Mesenchymal stem cell (in vitro differentiated cells and primary cell): ENCODE measurements at places on chromosomes 13 and 19.
A peak's percentile ranks its signal among the peaks of the same experiment; 100 is the strongest.

DNA sequence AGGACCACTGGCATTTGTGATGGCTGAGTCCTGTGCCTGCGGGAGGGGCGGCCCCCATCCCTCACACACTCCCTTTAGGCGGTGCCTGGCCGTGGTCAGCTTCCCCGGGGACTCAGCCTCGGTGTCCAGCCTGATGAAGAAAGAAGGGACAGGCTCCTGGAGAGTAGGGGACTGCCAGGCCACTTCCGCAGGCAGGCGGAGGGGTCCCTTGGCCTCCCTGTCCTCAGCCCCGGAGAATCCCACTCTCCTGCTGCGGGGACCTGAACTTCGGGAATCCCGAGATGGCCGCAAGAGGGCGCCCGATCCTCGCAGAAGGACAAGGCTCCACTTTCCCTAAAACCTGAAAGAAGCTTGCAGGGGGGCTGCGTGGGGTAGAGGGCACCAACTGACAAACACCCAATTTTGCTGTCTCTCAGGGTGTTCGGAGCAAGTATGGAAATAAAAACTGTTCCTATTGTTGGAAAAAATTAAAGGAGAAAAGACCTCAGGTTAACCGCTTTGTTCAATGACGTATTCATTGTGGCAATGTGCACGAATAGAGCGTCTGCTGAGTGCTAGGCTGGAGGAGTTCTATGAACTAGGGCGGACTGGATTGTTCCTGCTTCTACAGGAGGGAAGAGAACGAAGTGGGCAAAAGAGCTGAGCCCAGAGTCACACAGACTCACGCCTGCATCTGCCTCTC, 297.3 kb downstream of the ZNF536 start:
- no peaks in the 10 kb centered on the region for H3K36me3 ChIP-seq
- no peak overlapping the region for H3K4me3 ChIP-seq
- no peaks in the 10 kb centered on the region for H3K4me1 ChIP-seq

GRCh38 chr13:100491164-100491842, 97.3 kb downstream of the GGACT start:
- peaks cover 10% of the 10 kb centered on the region for H3K36me3 ChIP-seq
- DNase-seq, result peak; percentile 72
- H3K27me3 ChIP-seq, result no peaks in the 10 kb centered on the region

DNA sequence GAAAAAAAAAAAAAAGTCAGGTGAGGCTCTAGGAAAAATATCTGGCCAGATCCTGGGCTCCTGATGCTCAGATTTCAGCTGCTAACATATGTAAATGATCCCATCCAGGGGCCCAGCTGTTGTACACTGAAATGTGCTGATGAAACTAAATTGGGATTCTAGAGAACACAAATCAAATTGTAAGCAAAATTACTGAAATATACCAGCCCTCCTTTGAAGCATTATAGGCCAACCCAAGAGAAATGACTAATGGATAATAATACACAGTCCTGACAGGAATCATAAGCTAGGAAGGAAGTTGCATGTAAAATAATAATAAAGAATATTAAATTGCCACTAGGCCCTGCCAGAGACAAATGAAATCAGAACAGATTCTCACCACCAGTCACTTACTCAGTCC, 17.8 kb downstream of the KCTD12 start:
- H3K4me3 ChIP-seq, result no peak overlapping the region
- DNase-seq, result no peak
- H3K4me1 ChIP-seq, result no peaks in the 10 kb centered on the region
- H3K27ac ChIP-seq, result no peak overlapping the region
- H3K27me3 ChIP-seq, result no peaks in the 10 kb centered on the region

- H3K4me3 ChIP-seq, result no peak overlapping the region
- no peaks in the 10 kb centered on the region for H3K27me3 ChIP-seq
- no peak for DNase-seq
- H3K36me3 ChIP-seq, result peaks cover 7% of the 10 kb centered on the region
- H3K4me1 ChIP-seq, result peaks cover 8% of the 10 kb centered on the region
Observed at GRCh38 chr13:27128825-27129627, 42.6 kb downstream of the USP12 start.

GRCh38 chr13:80001510-80001842, 339.4 kb downstream of the SPRY2 start:
- no peaks in the 10 kb centered on the region for H3K36me3 ChIP-seq
- no peak for DNase-seq
- H3K27ac ChIP-seq, result no peak overlapping the region
- H3K4me3 ChIP-seq, result no peak overlapping the region
- no peaks in the 10 kb centered on the region for H3K27me3 ChIP-seq

DNA sequence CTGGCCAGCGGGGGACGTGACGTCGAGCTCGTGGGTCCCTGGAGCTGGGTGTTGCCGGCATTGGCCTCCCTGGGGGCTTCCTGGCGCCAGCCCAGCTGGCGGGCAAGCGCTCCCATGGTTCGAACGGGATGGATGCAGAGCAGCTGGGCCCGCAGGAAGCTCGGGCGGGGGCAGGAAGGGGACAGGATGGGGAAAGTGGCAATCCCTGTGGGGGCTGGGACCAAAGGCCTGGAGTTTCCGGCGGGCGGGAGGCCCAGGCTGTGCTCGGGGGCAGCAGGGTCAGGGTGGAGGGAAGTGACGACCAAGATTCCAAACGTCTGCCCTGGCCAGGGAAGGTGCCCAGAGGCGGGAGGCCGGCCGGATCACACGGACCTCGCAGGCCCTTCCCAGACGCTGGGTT, 19.3 kb downstream of the PALM start:
- H3K27ac ChIP-seq, result no peak overlapping the region
- H3K27me3 ChIP-seq, result no peaks in the 10 kb centered on the region
- H3K4me1 ChIP-seq, result peaks cover 3% of the 10 kb centered on the region
- H3K36me3 ChIP-seq, result peaks cover 7% of the 10 kb centered on the region

GRCh38 chr13:47004540-47004939, 107.7 kb upstream of the HTR2A start:
- H3K4me1 ChIP-seq, result no peaks in the 10 kb centered on the region
- H3K4me3 ChIP-seq, result no peak overlapping the region
- DNase-seq, result no peak
- no peaks in the 10 kb centered on the region for H3K27me3 ChIP-seq
- H3K36me3 ChIP-seq, result no peaks in the 10 kb centered on the region

- H3K4me3 ChIP-seq, result no peak overlapping the region
- H3K4me1 ChIP-seq, result peaks cover 1% of the 10 kb centered on the region
- H3K27me3 ChIP-seq, result no peaks in the 10 kb centered on the region
- H3K27ac ChIP-seq, result no peak overlapping the region
Observed at GRCh38 chr13:20666948-20667347, 36.6 kb upstream of the IL17D start.

DNA sequence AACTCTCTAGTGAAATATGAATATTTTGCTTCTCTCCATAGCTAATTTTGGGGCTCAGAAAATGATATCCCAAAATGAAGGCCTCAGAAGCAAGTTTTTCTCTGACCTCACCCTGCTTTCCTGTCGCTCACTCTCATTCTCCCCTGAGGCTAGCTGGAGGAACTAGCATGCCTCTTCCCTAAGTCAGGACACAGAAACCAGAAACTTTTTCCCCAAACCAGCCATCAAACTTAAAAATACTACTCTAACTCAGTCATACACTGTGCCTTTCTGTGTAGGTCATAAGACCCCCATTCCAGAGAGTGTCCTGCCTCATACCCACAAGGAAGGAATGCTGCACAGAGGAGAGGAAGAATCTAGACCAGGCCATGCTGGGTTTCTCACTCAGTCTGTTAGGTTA, 329.6 kb downstream of the PCDH20 start:
- no peak overlapping the region for H3K27ac ChIP-seq
- no peaks in the 10 kb centered on the region for H3K27me3 ChIP-seq
- DNase-seq, result no peak
- H3K36me3 ChIP-seq, result no peaks in the 10 kb centered on the region
- no peaks in the 10 kb centered on the region for H3K4me1 ChIP-seq

GRCh38 chr13:72853000-72853399, 71.1 kb downstream of the PIBF1 start:
- H3K27ac ChIP-seq, result no peak overlapping the region
- H3K4me1 ChIP-seq, result no peaks in the 10 kb centered on the region

DNA sequence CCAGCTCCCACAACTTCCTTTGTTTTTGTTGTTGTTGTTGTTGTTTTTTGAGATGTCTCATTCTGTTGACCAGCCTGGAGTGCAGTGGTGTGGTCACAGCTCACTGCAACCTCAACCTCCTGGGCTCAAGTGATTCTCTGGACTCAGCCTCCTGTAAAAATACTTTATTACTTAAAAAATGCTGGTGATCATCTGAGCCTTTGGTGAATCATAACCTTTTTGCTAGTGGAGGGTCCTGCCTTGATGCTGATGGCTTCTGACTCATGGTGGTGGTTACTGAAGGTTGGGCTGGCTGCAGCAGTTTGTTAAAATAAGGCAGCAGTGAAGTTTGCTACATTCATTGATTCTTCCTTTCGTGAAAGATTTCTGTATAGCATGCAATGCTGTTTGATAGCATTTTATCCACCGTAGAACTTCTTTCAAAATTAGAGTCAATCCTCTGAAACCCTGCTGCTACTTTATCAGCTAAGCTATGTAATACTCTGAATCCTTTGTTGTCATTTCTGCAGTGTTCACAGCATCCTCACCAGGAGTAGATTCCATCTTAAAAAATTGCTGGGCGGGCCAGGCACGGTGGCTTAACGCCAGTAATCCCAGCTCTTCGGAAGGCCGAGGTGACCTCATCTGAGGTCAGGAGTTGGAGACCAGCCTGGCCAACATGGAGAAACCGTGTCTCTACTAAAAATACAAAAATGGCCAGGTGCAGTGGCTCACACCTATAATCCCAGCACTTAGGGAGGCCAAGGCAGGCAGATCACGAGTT, 18.0 kb downstream of the ARHGAP35 start:
- peak overlapping the region; percentile 80 for H3K27ac ChIP-seq
- H3K4me1 ChIP-seq, result peaks cover 18% of the 10 kb centered on the region
- peak; percentile 87 for DNase-seq
- H3K36me3 ChIP-seq, result peaks cover 7% of the 10 kb centered on the region

- no peak overlapping the region for H3K27ac ChIP-seq
- H3K27me3 ChIP-seq, result no peaks in the 10 kb centered on the region
- H3K4me3 ChIP-seq, result no peak overlapping the region
- DNase-seq, result no peak
Observed at GRCh38 chr13:67355812-67356476, 125.8 kb upstream of the PCDH9 start.

GRCh38 chr19:38411041-38411712, 8.3 kb downstream of the FAM98C start:
- H3K27me3 ChIP-seq, result peaks cover 14% of the 10 kb centered on the region
- DNase-seq, result no peak
- H3K4me1 ChIP-seq, result peaks cover 4% of the 10 kb centered on the region
- no peak overlapping the region for H3K27ac ChIP-seq

GRCh38 chr19:16325161-16325527, 518 bp downstream of the KLF2 start:
- H3K4me3 ChIP-seq, result peak overlapping the region; percentile 77
- H3K4me1 ChIP-seq, result peaks cover 27% of the 10 kb centered on the region
- no peaks in the 10 kb centered on the region for H3K27me3 ChIP-seq
- no peak overlapping the region for H3K27ac ChIP-seq
- peak; percentile 35 for DNase-seq
- peaks cover 5% of the 10 kb centered on the region for H3K36me3 ChIP-seq

DNA sequence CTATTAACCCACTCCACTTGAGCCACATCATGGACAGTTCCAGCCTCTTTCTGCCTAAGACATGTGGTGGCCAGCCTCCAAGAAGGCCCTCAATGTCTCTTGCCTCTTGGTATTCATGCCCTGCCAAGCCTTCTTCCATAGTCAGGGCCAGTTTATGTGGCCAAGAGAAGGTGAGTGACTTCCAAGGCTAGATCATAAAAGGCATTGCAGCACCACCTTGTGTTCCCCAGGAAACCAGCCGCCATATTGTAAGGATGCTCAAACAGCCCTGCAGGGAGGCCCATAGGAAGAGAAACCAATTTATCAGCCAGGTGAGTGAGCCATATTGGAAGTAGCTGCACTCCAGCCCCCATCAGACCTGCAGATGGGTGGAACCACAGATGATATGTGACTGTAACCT, 12.3 kb upstream of the DNMT1 start:
- no peak overlapping the region for H3K4me3 ChIP-seq
- DNase-seq, result no peak
- H3K27me3 ChIP-seq, result no peaks in the 10 kb centered on the region

- peaks cover 15% of the 10 kb centered on the region for H3K4me1 ChIP-seq
- no peak overlapping the region for H3K27ac ChIP-seq
- peaks cover 7% of the 10 kb centered on the region for H3K27me3 ChIP-seq
- no peaks in the 10 kb centered on the region for H3K36me3 ChIP-seq
- peak overlapping the region; percentile 63 for H3K4me3 ChIP-seq
- peak; percentile 10 for DNase-seq
Observed at GRCh38 chr13:108494991-108495645, 134.3 kb upstream of the MYO16 start.

DNA sequence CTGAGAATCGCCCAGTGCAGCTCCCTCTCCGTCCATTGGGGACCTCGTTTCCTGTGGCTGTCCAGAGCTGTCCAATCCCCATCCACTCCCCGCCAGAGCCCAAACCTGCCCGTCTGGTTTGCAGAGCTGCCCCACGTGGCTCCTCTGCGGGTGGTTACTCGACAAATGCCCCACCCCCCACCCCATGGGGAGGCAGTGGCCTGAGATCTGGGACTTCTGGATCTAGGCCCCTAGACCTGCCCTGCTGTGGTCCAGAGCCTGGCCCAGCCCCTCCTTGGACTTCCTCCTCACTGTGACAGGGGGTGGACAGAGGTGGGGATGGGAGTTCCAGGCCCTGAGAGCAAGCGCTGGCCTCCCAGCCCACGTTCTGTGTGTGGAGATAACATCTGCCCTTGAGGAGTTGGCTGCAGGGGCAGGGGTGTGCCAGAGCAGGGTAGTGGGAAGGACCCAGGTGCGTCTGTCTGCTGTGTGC, 29.1 kb downstream of the PAK4 start:
- H3K27me3 ChIP-seq, result no peaks in the 10 kb centered on the region
- H3K4me3 ChIP-seq, result no peak overlapping the region
- no peak overlapping the region for H3K27ac ChIP-seq
- H3K4me1 ChIP-seq, result peaks cover 42% of the 10 kb centered on the region
- DNase-seq, result no peak

DNA sequence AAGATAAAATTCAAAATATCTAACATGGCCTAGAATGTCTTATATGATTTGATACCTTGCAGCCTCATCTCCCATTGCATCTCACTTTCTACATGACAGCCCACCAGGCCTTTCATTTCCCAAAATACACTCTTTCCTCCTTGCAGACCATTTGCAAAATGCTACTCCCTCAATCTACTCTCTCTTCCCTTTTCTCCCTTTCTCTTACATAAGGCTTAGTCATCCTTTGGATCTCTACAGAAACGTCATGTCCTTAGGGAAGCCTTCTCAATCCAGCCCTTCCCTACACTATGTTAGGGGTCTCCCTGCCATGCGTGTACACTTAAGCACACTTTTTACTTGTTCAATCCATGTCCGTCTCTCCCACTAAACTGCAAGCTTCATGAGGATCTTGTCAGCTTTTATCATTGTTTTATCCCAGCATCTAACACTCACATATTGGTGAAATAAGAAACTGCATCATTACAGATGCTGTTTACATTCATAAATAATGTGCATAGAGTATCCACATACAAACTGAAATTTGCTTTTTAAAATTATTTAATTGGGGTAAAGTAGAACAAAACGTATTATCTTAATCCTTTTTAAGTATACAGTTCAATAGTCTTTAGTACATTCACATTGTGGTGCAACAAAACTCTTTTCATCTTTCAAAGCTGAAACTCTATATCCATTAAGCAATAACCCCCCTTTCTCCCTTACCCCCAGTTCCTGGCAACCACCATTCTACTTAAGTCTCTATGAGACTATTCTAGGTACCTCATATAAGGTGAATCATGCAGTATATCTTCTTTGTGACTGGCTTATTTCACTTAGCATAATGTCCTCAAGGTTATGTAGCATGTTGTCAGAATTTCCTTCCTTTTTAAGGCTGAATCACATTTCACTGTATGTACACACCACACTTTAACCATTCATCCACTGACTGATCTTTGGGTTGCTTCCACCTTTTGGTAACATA, 11.5 kb upstream of the WBP4 start:
- H3K27ac ChIP-seq, result no peak overlapping the region
- no peak for DNase-seq
- no peaks in the 10 kb centered on the region for H3K27me3 ChIP-seq
- peaks cover 2% of the 10 kb centered on the region for H3K4me1 ChIP-seq
- no peak overlapping the region for H3K4me3 ChIP-seq
